ENCODE measurements at places on chromosomes 5 and 9.

GRCh38 chr9:32867026-32867425 lies 83.7 kb downstream of the TMEM215 start:
- no peak for DNase-seq

DNA sequence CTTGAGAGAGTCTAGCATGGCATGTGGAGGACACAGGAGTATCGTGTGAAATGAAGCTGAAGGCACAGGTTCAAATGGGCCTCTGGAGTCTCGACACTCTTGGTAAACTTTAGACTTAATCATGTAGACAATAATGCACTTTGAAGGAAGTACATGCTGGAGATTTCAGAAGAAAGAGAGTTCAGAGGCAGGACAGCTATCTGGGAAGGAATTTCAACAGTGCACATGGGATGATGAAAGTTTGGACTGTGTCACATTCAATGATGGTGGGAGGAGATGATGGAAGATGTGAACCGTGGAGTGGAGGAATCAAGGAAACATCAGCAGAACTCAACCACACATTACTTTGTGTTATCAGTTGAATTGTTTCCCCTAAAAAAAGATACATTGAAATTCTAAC lies 88.6 kb upstream of the PAPPA start:
- no peak for DNase-seq

- DNase-seq: peak; percentile 32
These were observed 110.1 kb downstream of the MARCHF3 start for GRCh38 chr5:126920291-126920690.

DNA sequence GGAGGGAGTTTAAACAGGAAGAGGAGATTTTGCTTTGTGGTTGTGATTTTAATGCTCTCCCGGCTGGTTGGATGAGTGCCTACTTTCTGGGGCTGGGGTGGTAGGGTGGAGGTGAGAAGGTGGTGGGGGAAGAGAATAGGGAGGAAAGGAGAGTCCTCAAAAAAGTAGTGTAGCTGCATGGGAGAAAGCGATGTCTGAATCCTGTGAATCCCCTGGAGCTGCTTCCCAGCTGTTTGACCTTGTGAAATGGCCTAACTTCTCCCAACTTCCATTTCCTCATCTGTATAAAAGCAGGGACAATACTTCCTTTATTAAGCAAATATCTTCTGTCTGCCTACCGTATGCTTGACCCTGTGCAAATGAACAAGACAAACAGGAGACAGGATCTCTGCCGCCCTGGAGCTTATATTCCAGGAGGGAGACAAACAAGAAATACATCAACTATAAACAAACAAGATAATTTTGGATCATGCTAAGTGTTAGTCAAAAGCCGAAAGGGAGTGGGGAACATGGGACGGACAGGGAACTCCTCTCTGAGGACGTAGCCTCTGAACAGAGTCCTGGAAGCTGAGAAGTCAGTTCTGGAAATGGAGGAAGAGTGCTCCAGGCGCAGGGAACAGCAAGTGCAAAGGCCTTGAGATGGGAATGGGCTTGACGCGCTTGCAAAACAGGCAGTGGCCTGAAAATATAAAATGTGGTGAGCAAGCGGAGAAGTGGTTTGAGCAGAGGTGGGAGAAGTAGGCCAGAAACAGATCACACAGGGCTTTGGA lies 103.5 kb downstream of the SPRY4 start:
- DNase-seq: no peak

DNA sequence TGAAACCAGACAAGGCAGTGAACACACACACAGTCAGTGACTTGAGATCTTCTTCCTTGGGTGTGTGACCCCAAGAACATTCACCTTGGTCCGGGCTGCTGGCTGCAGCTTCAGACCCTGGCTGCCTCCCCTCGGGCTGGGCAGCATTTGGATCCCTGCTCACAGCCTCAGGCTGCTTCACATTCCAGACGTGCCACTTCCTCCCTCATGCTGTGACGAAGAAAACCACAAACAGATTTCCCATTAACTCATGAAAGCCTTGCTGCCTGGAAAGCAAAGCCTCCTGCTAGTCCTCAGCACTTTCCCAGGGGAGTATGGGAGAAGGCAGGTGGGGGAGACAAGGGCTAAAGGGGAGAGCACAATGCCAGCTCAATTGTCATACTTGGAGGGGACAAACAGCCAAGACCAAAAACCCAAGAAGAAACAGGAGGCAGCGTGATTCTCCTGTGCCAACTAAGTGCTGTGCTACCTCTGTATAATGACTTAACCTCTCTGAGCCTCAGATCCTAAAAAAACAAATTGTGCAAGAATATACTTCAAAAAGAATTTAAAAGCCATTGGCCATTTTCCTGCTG lies 594.6 kb upstream of the BRINP1 start:
- peak; percentile 94 for DNase-seq

DNA sequence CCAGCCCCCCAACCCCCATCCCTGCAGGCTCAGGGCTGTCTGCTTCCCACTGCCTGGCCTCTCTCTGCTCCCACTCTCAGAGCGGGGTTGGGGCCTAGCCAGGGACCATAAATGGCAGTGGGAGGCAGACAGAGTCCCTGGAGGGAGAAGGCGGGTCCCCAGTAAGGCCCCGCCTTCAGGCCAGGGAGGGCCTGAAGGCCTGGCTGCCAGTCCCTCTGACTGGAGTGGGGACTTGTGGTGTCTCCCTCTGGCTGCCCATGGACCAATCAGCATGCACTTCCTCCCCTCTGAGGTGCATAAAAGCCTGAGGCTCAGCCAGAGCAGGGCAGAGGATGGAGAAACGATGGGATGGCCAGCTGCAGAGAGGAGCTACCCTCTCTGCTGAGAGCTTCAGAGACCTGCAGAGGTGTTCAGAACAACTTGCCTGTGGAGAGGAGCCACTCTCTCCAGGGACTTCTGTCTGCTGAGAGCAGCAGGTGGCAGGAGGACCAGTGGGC lies 2.7 kb upstream of the BTNL9 start:
- no peak for DNase-seq

GRCh38 chr5:108251350-108251749 lies 130.5 kb downstream of the FBXL17 start:
- DNase-seq: no peak

- no peak for DNase-seq
These were observed 97.7 kb downstream of the FNBP1 start for GRCh38 chr9:129945314-129945713.

- DNase-seq: no peak
These were observed 82.4 kb downstream of the SH3RF2 start for GRCh38 chr5:146018514-146019375.

DNA sequence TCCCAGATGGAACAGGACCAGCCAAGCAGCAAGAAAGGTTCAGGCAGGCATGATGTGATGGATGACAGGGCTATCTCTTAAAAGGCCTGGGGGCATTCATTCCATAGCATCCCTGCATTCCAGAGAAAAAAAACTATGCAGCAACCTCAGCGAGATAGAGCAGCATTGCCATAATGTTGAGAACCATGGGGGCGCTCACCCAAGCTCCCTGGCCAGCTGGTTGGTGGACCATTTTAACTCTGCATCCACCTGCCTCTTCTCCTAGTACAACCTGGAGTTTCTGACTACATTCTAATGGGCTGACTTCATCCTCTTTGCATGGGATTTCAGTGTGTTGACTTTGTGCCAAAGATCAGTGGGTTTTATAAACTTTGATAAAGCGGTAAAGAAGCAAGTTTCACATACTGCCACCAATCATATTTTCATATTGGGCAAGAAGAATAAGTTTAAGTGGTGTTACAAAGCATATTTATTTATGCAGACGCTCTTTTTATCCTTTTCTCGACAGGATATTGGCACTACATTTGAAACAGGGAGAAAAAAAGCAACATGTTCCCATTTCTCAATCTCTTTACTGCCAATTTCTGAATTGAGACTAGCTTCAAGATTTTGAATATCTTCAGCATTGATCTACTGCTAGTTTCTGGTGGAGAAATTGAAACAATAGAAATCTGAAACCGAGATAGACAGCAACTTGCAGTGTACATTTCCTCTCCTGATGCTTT lies 378.3 kb upstream of the WWC1 start:
- DNase-seq: no peak

- no peak for DNase-seq
These were observed 108.9 kb downstream of the FOXD1 start for GRCh38 chr5:73339711-73340110.

DNA sequence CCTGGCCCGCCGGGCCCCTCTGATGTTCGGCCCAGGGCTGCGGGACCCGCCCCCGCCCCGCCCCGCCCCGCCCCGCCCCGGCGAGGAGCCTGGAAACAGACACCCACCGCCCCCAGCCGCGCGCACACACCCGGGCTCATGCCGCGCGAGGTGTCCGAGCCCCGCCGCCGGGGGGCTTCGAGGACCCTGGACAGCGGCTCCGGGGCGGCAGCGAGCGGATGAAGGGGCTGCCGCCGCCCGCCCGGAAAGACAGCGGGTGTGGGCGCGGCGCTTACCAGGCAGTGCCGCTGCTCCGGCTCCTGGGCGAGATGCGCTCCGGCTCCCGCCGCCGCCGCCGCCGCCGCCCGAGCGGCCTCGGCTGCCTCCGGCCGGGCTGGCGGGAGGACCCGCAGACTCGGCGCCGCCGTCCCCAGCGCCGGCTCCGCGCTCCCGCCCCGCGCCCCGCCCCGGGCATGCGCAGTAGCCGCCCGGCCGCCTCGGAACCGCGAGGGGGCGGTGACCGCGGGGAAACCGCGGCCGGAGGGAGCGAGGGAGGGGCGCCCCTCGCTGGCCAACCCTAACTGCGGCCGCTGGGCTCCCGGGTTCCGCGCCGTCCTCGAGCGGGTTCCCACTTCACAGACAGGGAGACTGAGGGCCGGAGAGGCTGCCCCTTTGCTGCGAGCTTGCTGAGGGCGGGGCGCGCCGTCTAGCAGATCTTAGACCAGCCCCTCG lies at the start of gene GPRIN1:
Gene GPRIN1 (minus strand): TSS at position 433 of the 711 bp plus-strand sequence. CDS start 10,322 bp downstream, outside the sequence.
- DNase-seq: no peak

- no peak for DNase-seq
These were observed 50.0 kb upstream of the NAA35 start for GRCh38 chr9:85890962-85891361.

- no peak for DNase-seq
These were observed 189.8 kb downstream of the MTRR start for GRCh38 chr5:8058616-8059190.

- no peak for DNase-seq
These were observed 128.5 kb upstream of the IQGAP2 start for GRCh38 chr5:76274571-76274970.

GRCh38 chr9:92341578-92341977 lies 15.8 kb downstream of the CENPP start:
- DNase-seq: no peak

GRCh38 chr5:156386976-156387375 lies 60.0 kb downstream of the SGCD start:
- no peak for DNase-seq

DNA sequence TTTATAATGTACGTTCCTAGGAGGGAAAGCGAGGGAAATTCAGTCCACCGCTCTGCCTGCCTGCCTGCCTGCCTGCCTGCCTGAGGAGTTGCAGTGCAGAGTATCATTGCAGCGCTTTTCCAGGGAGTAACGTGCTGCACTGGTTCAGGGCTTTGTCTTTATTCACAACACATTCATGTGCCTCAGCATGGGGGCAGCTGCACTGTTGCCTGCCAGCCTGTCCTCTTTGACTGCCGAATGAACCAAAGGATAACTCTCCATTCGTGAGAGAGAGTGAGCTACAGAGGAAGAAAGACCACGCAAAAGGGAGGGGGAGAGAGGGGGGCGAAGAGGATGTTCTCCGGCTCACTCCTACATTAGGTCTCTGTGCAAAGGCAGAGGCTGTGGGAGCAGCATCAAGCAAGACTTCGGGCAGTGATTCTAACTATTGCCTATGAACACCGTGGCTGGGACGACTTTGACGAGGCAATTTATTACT lies 791.2 kb downstream of the MAT2B start:
- DNase-seq: no peak

GRCh38 chr5:1310118-1310517 lies 15.2 kb upstream of the TERT start:
- no peak for DNase-seq

GRCh38 chr9:82732928-82733327 lies 330.0 kb downstream of the RASEF start:
- peak; percentile 35 for DNase-seq

GRCh38 chr9:7172154-7173115 lies 414.7 kb downstream of the KDM4C start:
- DNase-seq: no peak

GRCh38 chr5:35393901-35394300 lies 163.6 kb upstream of the PRLR start:
- DNase-seq: no peak

GRCh38 chr5:139374909-139375308 lies 8.2 kb downstream of the SLC23A1 start:
- DNase-seq: no peak
